ENCODE measurements at places on chromosomes 7 and 10. TPM values are rescaled to one million over a fixed set of nuclear protein-coding genes. Genes with fewer than 3 reads are reported as not detected.

- H3K27me3 ChIP-seq: peaks cover 2% of the 10 kb centered on the region
- peak overlapping the region; percentile 62 for H3K4me3 ChIP-seq
- peak; percentile 54 for DNase-seq
Measured at GRCh38 chr10:35639728-35640401, 2.2 kb downstream of the FZD8 start.

DNA sequence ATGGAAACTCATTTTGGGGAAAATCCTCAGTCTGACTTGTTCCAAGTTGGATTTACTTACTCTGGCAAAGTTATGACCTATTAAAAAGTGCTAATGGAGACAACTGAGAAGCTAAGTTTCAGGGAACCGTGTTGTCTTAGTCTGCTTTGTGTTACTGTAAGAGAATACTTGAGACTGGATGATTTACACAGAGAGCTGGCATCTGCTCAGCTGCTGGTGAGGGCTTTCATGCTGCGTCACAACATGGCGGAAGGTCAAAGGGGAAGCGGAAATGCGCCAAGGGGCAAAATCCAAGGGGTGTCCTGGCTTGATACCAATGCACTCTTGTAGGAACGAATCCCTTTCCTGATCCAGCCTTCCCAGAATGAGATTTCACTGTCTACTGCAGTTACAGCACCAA lies 46.4 kb downstream of the MTURN start:
- no peak overlapping the region for H3K4me3 ChIP-seq
- no peaks in the 10 kb centered on the region for H3K27me3 ChIP-seq
- H3K36me3 ChIP-seq: no peaks in the 10 kb centered on the region
- H3K27ac ChIP-seq: no peak overlapping the region
- H3K4me1 ChIP-seq: peaks cover 22% of the 10 kb centered on the region

- DNase-seq: no peak
- H3K4me1 ChIP-seq: no peaks in the 10 kb centered on the region
- H3K27me3 ChIP-seq: no peaks in the 10 kb centered on the region
Measured at GRCh38 chr7:79854621-79855020, 280.0 kb upstream of the GNAI1 start.

GRCh38 chr10:128055061-128055868 lies 71.0 kb downstream of the MKI67 start:
- H3K27me3 ChIP-seq: no peaks in the 10 kb centered on the region
- H3K4me3 ChIP-seq: no peak overlapping the region
- H3K4me1 ChIP-seq: peaks cover 2% of the 10 kb centered on the region
- H3K27ac ChIP-seq: no peak overlapping the region
- no peak for DNase-seq

The BTBD16 gene
- 0.27 TPM for total RNA-seq

The CPED1 gene
- 26.6 TPM for total RNA-seq

DNA sequence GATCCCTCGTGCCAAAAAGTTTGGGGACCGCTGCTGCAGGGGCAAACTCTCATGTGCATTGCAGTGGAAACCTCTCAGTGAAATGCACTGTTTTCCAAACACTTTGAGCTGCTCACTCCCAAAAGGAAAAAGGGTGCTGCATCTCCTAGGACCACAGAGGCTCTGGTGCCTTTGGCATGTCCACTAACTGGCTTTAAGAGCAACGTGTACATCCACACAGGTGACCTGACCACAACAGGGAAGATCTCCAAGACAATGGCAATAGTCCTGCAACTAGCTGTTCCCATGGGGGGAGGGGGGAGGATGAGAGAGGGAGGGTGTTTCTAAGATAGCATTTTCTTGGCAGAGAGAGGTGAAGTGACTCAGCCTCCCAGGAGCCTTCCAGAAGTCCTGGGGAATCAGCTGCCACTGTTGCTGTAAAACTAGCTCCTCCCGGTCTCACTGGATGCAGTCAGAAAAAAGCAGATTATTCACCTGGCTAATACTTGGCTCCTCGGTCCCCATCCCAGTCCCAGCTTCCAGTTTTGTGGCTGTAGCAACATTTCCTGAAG lies 181.7 kb downstream of the HECW1 start:
- no peak overlapping the region for H3K27ac ChIP-seq
- H3K4me1 ChIP-seq: peaks cover 14% of the 10 kb centered on the region
- peak; percentile 26 for DNase-seq

- H3K36me3 ChIP-seq: peaks cover 3% of the 10 kb centered on the region
- H3K4me1 ChIP-seq: peaks cover 59% of the 10 kb centered on the region
- no peaks in the 10 kb centered on the region for H3K27me3 ChIP-seq
- no peak overlapping the region for H3K27ac ChIP-seq
- H3K4me3 ChIP-seq: no peak overlapping the region
- no peak for DNase-seq
Measured at GRCh38 chr10:79098596-79099015, 29.8 kb downstream of the ZMIZ1 start.

The CH25H gene
- 0.22 TPM for total RNA-seq

- H3K36me3 ChIP-seq: no peaks in the 10 kb centered on the region
- no peak for DNase-seq
- no peak overlapping the region for H3K4me3 ChIP-seq
- no peak overlapping the region for H3K27ac ChIP-seq
Measured at GRCh38 chr7:81301815-81302214, 383.0 kb upstream of the SEMA3C start.

GRCh38 chr7:157708919-157709295 lies 372.1 kb downstream of the DNAJB6 start:
- DNase-seq: no peak
- no peaks in the 10 kb centered on the region for H3K36me3 ChIP-seq
- H3K4me1 ChIP-seq: no peaks in the 10 kb centered on the region
- H3K27me3 ChIP-seq: peaks cover 24% of the 10 kb centered on the region
- H3K4me3 ChIP-seq: no peak overlapping the region

The SPDYE5 gene
- 0.04 TPM for total RNA-seq

- H3K27me3 ChIP-seq: peaks cover 2% of the 10 kb centered on the region
- H3K4me3 ChIP-seq: no peak overlapping the region
- no peak for DNase-seq
- no peaks in the 10 kb centered on the region for H3K36me3 ChIP-seq
Measured at GRCh38 chr10:69057951-69058297, 30.0 kb upstream of the SRGN start.

GRCh38 chr10:77182803-77183202 lies 454.8 kb downstream of the KCNMA1 start:
- no peak for DNase-seq
- H3K36me3 ChIP-seq: no peaks in the 10 kb centered on the region
- H3K27ac ChIP-seq: no peak overlapping the region
- H3K4me1 ChIP-seq: no peaks in the 10 kb centered on the region

- H3K36me3 ChIP-seq: no peaks in the 10 kb centered on the region
- H3K27me3 ChIP-seq: no peaks in the 10 kb centered on the region
- H3K4me3 ChIP-seq: no peak overlapping the region
- DNase-seq: no peak
- H3K27ac ChIP-seq: no peak overlapping the region
Measured at GRCh38 chr7:79272938-79273337, 180.5 kb downstream of the MAGI2 start.

DNA sequence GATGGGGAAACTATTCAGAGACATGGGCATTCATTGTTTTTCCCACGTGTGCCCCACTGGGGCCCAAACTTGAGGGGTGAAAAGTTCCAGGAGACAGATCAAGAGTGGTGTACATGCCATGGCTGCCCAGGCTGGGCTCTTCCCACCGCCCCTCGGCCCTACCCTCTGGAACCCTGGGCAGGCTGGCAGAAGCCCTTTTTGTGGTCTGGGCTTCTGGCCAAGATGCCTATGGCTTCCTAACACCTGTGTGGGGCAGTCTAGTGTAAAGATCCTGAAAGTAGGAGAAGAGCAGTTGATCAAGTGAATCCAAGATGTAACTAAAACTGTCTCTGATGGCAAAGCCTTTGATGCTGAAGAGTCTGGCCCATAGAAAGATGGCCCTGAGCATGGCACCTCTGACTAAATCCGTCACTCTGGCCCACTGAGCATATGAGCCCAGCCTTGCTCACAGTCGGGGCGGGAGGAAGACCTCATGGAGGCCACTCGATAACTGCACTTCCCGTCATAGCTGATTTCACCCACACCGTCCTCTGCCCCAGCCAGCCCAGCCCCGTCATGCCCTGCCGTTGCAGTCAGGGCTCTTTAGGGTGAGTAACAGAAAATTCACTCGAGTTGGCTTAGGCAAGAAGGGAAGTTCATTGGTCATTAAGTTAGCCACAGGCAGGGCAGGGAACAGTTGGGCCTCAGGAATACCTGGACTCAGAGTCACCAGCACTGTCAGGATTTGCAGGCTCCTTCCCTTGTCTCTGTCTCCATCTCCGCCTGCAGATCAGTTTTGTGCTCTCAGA lies 37.9 kb upstream of the MTPAP start:
- H3K27ac ChIP-seq: no peak overlapping the region
- H3K4me3 ChIP-seq: no peak overlapping the region
- peaks cover 8% of the 10 kb centered on the region for H3K4me1 ChIP-seq
- H3K36me3 ChIP-seq: no peaks in the 10 kb centered on the region
- H3K27me3 ChIP-seq: no peaks in the 10 kb centered on the region
- no peak for DNase-seq

- no peaks in the 10 kb centered on the region for H3K4me1 ChIP-seq
- no peak overlapping the region for H3K4me3 ChIP-seq
- H3K27ac ChIP-seq: no peak overlapping the region
- DNase-seq: no peak
- peaks cover 2% of the 10 kb centered on the region for H3K27me3 ChIP-seq
- no peaks in the 10 kb centered on the region for H3K36me3 ChIP-seq
Measured at GRCh38 chr10:47278152-47278473, 21.9 kb upstream of the GDF10 start.

GRCh38 chr7:91249506-91250233 lies 14.6 kb upstream of the FZD1 start:
- H3K4me3 ChIP-seq: no peak overlapping the region
- no peak for DNase-seq
- no peaks in the 10 kb centered on the region for H3K36me3 ChIP-seq

- H3K36me3 ChIP-seq: no peaks in the 10 kb centered on the region
- no peaks in the 10 kb centered on the region for H3K27me3 ChIP-seq
- H3K4me1 ChIP-seq: no peaks in the 10 kb centered on the region
- no peak overlapping the region for H3K27ac ChIP-seq
Measured at GRCh38 chr10:22988581-22989360, 60.9 kb downstream of the ARMC3 start.

Measured in muscle of leg (tissue), 16 donors.